Activated CD4-positive, alpha-beta T cell treated with anti-CD3 and anti-CD28 coated beads, Interleukin-2, amount 10 ng/mL, durations not matched to agents 24 days and 14 days (primary cell): ENCODE measurements at places on chromosomes 5 and 9. TPM values are rescaled to one million over a fixed set of nuclear protein-coding genes. Genes with fewer than 3 reads are reported as not detected.

The ANKRD34B gene
- total RNA-seq: not detected in 2 replicates

The MED27 gene
- total RNA-seq: 40.9 and 41.8 TPM in 2 replicates

The UGT3A1 gene
- not detected in 2 replicates for total RNA-seq

DNA sequence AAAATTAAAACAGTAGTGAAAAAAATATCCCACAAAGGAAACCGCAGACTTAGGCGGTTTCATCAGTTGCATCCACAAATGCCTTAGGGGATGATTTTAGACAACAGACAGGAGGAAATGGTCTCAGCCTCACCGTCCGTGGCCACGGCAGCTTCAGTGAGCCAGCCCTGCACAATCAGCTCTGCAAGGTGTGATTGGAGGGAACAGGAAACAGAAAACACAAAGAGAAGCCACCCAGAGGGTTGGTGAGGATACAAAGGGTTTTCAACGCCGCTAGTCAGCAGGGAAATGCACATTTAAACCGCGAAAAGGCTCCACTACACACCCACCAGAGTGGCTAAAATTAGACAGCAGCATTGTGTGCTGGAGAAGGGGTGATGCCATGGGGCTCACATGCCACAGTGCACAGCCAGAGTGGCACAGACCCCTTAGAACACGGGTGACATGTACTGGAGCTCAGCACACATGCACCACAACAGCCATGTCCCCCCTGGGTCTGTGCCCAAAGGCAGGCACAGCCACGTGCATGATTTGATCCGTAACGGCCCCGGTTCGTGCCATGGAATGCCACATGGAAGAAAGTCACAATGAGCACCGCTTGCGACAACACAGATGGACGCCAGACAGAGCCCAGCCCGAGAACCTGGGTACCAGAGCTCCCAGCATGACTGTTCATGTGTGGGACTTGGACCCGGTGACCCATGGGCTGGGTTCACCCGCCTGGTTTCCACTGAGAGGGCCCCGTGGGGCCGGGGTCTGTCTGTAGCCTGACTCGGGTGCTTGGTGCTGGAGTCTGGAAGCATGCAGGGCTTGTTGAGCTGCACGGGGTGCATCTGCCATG, 18.3 kb upstream of the TERT start:
- peak overlapping the region; percentile 68 for H3K4me3 ChIP-seq
- H3K4me1 ChIP-seq: peaks cover 59% of the 10 kb centered on the region
- no peaks in the 10 kb centered on the region for H3K27me3 ChIP-seq

- no peak overlapping the region for H3K27ac ChIP-seq
- no peak overlapping the region for H3K4me3 ChIP-seq
- H3K27me3 ChIP-seq: peaks cover 6% of the 10 kb centered on the region
- no peaks in the 10 kb centered on the region for H3K36me3 ChIP-seq
These were observed 6.6 kb downstream of the SLC46A2 start for GRCh38 chr9:112884101-112884500.
